ENCODE measurements at places on chromosomes 1 and 21.
A peak's percentile ranks its signal among the peaks of the same experiment; 100 is the strongest.

GRCh38 chr1:25820247-25821111, 725 bp downstream of the MTFR1L start:
- DNase-seq, result peak; percentile 11

GRCh38 chr1:202710070-202711045, at the start of gene SYT2:
SYT2 (minus strand) TSS chr1:202710454; CDS start chr1:202605772, 104,682 bp downstream.
- DNase-seq, result peak; percentile 72

GRCh38 chr1:167514288-167514687, 4.0 kb downstream of the CD247 start:
- DNase-seq, result no peak

GRCh38 chr1:119656410-119656955, 8.4 kb upstream of the ZNF697 start:
- DNase-seq, result no peak

DNA sequence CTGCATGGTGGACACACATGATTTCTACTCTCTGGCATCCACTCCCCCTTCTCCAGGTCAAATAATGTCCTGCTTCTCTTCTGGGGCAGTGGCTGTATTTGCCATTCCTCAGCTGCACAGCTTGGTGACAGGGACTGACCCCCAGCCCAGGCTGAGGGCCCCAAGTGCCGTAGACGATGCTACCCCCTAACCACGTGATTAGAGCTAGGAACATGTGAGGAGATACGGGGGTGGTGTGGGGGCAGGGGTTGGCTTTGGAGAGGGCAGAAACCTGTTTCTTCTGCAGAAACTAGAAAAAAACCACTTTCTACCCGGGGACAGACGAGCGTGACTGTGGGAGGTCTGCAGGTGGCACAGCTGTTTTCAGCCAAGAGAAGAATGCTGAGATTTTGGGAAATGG, 192.4 kb downstream of the SIPA1L2 start:
- DNase-seq, result no peak

GRCh38 chr1:79859212-79859948, 852.9 kb upstream of the ADGRL4 start:
- DNase-seq, result no peak

DNA sequence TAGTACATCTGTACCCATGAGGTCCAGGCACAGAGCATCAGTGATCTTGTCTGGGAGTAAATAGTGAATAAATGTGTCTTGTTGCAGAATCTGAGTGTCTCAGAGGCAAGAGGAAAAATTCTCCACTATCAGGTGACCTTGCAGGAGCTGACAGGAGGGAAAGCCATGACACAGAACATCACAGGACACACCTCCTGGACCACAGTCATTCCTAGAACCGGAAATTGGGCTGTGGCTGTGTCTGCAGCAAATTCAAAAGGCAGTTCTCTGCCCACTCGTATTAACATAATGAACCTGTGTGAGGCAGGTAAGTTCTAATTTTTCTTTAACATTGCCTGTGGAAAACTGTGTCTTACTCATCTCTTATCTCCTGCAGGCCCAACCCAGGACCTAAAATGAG, 43.1 kb downstream of the IL12RB2 start:
- no peak for DNase-seq

DNA sequence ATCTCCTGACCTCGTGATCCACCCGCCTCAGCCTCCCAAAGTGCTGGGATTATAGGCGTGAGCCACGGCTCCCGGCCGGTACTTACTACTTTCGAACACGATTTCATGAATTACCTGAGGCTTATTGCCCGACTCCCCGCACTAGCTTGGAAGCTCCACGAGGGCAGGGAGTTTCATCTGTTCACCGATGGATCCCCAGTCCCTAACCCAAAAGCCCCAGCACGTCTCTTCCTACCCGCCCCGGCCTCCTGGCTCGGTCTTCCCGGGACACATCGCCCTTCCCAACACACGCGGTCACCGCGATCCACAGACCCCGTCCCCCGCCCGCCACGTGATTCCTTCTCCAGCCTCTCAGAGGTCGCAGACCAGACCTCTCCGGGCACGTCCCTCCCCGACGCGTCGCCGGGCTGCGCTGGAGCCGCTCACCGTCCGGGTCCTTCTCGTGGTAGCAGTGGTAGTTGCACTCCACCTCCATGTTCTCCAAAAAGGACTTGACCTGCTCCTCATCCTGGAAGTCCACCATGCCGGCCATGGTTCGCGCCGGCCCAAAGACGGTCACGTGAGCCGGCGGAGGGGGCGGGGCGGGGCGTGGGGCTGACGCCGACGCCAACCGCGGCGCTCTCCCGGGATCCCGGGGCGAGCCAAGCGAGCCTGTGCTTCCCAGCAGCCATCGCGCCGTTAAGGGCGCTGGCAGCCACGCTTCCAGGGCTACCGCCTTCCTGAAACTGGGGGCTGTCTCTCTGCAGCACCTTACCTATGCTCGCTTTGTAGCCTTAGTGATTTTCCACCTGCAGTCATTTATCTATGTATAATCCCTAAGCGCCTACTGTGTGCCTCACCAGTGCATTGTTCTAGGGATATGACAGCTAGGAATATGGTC, at the start of gene COA7:
COA7 (minus strand) TSS at position 553 of the 880 bp plus-strand sequence; CDS start at position 532, 21 bp downstream.
- peak; percentile 87 for DNase-seq

DNA sequence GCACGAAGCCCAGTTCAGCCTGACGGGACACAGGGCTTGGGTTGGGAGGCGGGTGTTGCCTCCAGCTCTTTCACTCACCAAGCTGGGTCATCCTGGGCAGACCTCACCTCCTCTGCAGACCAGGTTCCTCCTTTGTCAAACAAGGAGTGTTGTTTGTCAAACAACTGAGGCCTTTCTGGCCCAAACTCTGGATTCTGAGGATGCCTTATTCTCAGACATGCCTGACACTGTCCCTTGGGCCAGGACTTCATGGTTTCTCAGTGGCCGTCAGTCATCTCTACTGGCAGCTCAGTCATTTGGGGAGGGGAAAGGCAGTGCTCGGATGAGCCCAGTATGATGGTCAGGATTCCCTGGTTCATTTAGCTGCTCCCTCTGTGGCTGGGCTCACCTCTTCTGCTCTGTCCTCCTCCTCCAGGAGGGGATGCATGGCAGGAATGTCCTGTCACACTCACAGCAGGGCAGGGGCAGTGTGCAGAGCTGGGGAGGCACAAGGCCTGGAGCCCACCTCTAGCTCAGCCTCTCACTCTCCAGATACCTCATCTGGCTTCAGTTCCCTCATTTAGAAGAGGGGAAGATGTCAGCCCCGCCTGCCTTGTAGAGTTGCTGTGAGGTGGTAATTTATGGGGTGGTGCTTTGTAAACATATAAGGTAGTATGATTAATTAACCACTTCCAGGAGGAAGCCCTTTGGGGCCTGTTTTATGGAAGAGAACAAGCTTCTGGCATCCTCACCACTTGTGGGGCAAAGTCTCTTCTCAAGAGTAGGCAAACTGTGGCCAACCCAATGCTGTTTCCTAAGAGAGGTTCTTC, 20.6 kb downstream of the SLC2A1 start:
- DNase-seq, result no peak

DNA sequence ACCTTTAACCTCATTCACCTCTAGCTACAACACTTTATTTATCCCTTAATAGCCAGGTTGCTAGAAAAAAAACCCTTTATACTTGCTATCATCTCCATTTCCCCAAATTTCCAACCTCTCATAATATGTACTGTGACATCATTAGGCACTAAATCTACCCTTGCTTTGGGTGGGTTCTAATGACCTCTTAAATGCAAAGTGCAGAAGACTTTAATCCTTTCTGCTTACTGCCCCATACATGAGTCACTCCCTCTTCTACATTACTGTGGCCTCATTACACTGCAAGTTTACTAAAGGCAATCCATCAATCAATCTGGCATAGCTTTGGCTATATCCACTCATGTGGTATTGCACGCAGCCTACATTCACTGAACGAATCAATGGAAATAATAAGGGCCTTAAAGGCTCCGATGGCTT, 353.3 kb downstream of the SMYD3 start:
- no peak for DNase-seq

GRCh38 chr21:17386498-17386897, 126.3 kb upstream of the CXADR start:
- no peak for DNase-seq

GRCh38 chr1:169741666-169742394, 8.0 kb upstream of the SELE start:
- DNase-seq, result no peak

DNA sequence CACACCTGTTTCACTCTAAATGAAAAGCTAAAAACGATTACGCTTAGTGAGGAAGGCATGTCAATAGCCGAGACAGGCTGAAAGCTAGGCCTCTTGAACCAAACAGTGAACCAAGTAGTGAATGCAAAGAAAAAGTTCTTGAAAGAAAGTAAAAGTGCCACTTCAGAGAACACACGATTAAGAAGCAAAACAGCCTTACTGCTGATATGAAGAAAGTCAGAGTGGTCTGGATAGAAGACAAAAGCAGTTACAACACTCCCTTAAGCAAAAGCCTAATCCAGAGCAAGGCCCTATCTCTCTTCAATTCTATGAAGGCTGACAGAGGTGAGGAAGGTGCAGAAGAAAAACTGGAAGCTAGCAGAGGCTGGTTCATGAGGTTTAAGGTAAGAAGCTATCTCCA, 130.7 kb downstream of the SIPA1L2 start:
- no peak for DNase-seq

DNA sequence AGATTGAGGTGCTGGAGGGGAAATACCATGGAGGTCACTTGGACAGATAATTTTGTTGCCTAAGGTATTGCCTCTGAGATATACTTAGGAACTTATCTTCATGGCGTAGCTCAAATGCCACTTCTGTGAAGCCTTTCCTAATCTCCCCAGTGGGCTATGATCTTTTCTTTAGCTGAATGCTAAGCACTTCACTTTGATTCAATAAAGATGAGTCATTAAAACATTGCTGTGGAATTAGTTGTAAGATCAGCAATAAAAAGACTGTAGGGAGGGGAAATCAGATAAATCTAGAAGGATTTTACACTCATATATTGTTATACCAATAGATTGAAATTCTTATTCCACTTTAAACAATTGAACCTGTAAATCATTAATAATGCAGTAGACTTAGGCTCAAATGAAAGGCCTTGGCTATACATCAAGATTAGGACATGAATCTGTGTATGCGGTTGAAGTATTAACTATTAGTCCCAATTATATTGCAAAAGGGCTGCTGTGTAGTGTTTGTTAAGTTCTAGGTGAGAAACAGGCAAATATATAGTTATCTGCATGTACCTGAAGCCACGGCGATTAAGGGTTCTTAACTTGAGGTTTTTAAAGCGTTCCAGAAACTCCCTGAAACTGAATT, 19.2 kb upstream of the MAGOH start:
- no peak for DNase-seq

DNA sequence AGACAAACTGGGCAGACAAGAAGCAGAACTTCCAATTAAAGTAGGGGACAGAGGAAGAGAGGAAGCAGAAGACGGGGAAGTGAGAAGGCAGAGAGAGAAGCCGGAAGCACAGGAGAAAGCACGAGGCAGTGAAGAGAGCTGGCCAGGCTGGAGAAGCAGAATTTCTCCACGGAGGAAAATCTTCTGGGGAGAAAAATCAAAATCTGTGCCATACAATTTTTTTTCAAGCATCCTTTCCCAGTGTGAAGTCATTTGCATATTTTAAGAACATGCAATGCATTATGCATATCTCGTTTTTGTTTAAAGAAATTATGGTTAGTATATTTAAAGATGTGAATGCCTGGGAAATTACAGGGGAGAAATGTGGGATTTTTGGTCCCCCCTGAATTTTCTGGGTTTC, 7.3 kb upstream of the CAMK2N1 start:
- DNase-seq, result no peak

DNA sequence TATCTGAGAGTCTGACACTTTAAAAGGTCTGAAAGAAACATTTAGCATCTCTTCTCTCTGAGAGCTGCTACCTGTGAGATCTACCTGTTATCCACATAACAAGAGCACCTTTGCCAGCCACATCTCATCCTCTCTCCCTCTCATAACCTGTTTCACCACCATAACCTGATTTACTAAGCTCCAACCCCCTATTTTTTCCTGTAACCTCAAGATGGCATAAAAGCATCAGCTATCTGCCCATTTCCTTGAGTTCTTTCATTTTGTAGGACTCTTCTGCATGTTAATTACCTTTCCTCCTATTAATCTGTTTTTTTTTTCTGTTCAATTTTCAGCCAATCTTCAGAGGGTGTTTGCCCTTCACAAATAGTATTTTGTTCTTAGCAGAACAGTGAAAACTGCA, 136.5 kb upstream of the KCNK1 start:
- DNase-seq, result no peak

GRCh38 chr1:8586438-8586837, 231.0 kb downstream of the RERE start:
- DNase-seq, result no peak

GRCh38 chr21:16028142-16028541, 298.4 kb downstream of the USP25 start:
- DNase-seq, result no peak

DNA sequence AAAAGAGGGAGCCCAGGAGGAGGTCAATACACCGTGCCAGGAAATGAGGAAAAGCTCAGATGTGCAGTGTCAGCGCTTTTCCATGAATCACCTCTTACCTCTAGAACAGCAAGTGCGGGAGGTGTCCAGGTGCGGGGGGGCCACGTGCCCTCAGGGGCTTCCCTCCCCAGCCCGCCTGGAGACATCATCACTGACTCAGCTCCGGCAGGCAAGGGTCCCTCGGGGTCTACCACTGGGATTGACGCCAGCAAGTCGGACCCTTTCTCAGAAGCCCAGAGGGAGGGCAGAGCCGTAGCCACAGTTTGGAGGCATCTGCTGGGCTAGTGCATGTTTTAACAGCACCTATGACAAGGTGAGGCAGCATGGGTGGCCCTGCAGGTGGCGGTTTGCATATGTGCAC, 67.4 kb upstream of the TRAPPC10 start:
- no peak for DNase-seq

GRCh38 chr1:53562291-53562980, 103.2 kb downstream of the DMRTB1 start:
- no peak for DNase-seq

GRCh38 chr1:81183553-81183952, 617.2 kb upstream of the ADGRL2 start:
- no peak for DNase-seq

- no peak for DNase-seq
Observed at GRCh38 chr1:245091818-245092637, 62.8 kb upstream of the KIF26B start.

GRCh38 chr21:38422082-38422481, 76.2 kb downstream of the ERG start:
- no peak for DNase-seq

DNA sequence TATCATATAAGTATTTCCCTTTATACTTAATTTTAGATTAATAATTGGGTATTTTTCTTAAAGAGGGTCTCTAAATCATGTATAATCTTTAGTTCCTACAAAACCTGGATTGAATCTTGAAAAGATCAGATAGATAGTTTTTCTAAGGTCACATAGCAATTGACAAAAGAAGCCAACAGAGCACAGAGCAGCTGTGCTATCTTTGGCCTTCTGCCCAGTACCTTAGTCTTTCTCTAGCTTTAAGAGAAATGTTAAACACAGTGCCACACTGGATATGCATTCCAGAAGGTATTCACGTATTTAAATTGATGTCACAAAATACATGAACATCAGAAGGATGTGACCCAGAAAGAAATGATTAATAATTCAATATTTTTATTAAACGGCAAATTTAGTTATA, 86.8 kb downstream of the C21orf91 start:
- DNase-seq, result no peak

DNA sequence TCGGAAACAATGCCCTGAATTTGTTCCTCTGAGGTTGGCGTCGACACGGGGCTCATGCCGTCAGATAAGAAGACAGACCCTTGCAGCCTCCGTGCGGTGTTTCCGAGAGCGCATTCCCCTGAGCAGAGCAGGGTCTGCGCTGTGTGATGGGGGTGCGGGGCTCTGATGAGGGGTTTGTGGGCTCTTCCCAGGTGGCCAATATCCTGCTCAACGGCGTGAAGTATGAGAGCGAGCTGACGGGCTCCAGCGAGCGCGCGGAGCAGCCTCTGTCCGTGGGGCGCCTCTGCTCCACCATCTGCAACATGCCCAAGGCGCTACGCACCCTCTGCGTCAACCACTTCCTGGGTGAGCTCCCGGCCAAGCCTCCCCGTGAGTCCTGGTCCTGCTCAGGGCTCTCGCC, 17.3 kb downstream of the SLC45A1 start:
- no peak for DNase-seq
